H1 (cell line): ENCODE measurements at places on chromosomes 2 and 18. TPM values are rescaled to one million over a fixed set of nuclear protein-coding genes. Genes with fewer than 3 reads are reported as not detected.
A peak's percentile ranks its signal among the peaks of the same experiment; 100 is the strongest.

Gene SKA1
- total RNA-seq = 18.9 and 22.9 TPM in 2 replicates

Gene TFPI
- total RNA-seq = 6.8 and 7.1 TPM in 2 replicates

Gene ASPRV1
- 0.86 and 0.95 TPM in 2 replicates for total RNA-seq

Gene MAP4K4
- 133 and 138 TPM in 2 replicates for total RNA-seq

Gene PDE11A
- total RNA-seq = 0.19 and 0.36 TPM in 2 replicates

Gene IL36B
- not detected in 2 replicates for total RNA-seq

DNA sequence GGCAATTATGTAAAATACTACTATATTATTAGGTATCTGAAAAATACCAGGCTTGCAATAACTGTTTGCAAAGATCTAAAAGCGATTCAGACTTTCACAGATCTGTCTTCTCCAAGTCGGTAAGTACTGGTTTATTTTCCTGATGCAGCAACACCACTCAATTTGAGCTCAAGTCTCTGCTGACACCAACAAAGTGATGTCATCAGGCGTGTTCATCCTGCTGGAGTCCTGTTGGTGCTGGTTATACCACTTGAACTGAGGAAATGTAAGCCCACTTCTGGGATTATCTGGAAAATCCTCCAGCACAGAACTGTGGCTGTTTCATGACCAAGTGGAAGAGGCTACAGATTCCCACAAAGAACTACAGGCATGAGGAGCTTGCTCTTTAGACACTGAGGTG is 267.6 kb downstream of the BCL2 start:
- no peaks in the 10 kb centered on the region for H3K36me3 ChIP-seq
- no peaks in the 10 kb centered on the region for H3K4me1 ChIP-seq
- H3K27ac ChIP-seq = no peak overlapping the region
- no peak for DNase-seq
- H3K27me3 ChIP-seq = no peaks in the 10 kb centered on the region

DNA sequence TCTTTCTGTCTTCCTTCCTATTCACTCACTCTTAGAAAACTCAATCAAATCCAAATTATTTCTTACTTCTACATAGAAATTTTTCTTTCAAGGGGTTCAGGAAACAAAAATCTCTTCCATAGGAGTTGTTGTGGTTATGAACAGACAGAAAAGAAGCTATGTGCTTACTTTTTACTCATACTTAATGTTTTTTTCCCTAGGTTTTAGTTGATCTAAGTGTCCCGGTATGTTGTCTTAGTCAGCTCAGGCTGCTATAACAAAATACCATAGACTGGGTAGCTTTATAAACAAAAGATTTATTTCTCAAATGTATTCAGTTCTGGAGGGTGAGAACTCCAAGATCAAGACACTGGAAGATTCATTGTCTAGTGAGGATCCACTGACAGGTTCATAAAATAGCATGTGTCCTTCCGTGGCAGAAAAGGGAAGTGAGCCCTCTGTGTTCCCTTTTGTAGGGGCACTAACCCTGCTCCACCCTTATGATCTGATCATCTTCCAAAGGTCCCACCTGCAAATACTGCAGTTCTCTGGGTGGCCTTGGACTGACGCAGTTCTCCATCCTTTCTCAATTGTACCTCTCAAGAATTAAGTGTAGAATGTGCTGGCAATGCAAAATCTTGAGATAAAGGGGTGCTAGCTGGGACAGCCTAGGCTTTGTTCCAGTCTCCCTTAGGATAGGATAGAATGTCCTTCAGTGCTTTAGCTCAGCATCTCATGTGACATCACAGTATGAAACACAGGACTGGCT is 14.4 kb upstream of the VRK2 start:
- H3K4me1 ChIP-seq = no peaks in the 10 kb centered on the region
- no peak for DNase-seq
- H3K27me3 ChIP-seq = no peaks in the 10 kb centered on the region
- no peak overlapping the region for H3K4me3 ChIP-seq
- H3K27ac ChIP-seq = no peak overlapping the region
- no peaks in the 10 kb centered on the region for H3K36me3 ChIP-seq

GRCh38 chr2:86022661-86023365 is 82.9 kb downstream of the POLR1A start:
- no peaks in the 10 kb centered on the region for H3K27me3 ChIP-seq
- no peak overlapping the region for H3K4me3 ChIP-seq
- peaks cover 9% of the 10 kb centered on the region for H3K36me3 ChIP-seq
- no peak for DNase-seq
- no peaks in the 10 kb centered on the region for H3K4me1 ChIP-seq

DNA sequence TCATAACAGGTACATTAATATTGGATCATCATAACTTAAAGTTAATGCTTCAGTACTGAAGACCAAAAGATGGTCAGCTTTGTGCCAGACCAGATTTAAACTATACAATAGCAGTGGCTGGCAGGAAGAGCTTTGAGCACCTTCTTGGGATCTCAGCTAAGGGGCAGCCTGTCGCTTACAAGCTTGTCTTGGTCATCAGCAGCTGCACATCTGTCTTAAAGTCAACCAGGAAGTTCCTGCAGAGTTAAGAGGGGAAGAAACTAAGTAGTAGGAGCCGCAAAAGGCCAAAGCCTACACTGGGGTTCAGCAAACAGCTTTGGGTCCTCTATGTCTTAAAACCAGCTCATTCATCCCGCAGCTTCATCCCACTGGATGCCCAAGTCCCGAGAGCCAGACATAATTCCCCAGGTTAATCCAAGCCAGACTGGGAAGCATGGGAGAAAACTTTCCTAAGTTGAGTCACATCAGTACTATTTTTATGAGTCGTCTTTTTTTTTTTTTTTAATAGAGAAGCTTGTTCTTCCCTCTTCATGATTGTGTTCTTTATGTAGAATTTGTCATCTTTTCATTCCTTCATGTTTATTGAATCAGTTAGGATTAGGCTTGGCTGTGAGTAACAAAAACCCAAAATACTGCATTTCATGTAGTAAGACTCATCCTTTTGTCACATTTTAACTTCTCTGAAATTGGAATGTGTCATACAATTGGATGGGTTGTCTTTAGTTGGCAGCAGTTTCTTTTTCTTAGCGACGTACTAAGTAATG is 59.3 kb downstream of the SERTAD2 start:
- H3K4me3 ChIP-seq = no peak overlapping the region
- H3K36me3 ChIP-seq = no peaks in the 10 kb centered on the region; the same call in 1 of the 2 replicates
- H3K27ac ChIP-seq = no peak overlapping the region

- no peaks in the 10 kb centered on the region for H3K27me3 ChIP-seq
- peaks cover 2% of the 10 kb centered on the region; the same call in 1 of the 2 replicates for H3K36me3 ChIP-seq
- no peaks in the 10 kb centered on the region for H3K4me1 ChIP-seq
- H3K4me3 ChIP-seq = no peak overlapping the region
- no peak overlapping the region for H3K27ac ChIP-seq
Observed at GRCh38 chr2:166112193-166112605, 15.6 kb downstream of the SCN1A start.

DNA sequence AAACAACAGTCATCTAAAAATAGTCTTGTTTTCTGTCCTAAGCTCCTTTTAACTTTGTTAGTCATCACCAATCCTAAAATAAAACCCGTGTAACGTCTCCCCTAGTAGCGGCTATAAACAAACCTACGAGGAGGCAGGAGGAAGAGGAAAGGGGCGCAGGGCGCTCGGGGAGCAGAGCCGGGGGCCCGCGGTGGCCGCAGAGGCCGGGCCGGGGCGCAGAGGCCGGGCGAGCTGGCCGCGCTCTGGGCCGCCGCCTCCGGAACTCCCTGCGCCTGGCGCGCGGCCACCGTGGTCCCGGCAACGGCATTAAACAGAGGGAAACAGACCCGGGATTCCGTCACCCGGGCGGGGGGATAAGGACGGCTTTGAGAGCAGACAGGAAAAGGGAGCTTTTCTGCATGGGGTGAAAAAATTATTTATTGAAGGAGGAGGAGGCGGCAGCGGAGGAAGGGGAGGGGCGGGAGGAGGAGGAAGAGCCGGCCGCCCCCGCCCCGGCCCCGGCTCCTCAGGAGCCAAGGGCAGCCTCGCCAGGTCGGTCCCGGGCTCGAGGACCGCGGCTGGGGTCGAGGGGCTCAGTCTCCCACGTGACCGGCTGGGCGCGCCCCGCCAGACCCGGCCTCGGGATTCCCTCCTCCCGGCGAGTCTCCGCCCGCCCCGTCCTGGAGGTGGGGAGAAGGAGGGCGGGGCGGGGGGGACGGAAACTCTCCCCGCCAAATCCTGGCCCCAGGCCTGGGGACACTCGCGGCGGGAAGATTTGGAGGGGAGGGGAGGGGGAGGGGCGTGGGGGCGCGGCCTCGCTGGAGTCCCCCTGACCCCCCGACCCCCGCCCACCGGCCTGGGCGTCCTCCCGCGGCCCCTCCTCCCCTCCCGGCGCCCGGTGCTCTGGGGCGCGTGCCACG is 1.8 kb upstream of the NFATC1 start:
- H3K36me3 ChIP-seq = no peaks in the 10 kb centered on the region
- peak overlapping the region; percentile 66 for H3K4me3 ChIP-seq
- H3K27me3 ChIP-seq = peaks cover 51% of the 10 kb centered on the region
- H3K27ac ChIP-seq = no peak overlapping the region

DNA sequence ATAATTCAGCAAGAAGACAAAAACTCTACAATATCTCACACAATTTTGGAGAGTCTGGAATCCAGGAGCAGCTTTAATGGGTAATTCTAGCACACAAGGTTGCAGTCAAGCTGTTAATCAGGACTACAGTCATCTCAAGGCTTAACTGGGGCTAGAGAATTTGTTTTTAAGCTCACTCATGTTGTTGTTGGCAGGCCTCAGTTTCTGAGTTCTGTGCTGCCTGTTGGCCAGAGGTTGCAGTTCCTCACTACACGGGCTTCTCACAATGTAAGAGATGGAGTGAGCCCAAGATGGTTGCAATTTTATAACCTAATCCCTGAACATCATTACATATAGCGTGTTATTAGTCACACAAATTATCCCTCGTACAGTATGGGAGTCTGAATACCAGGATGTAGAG is 50.6 kb upstream of the TMEFF2 start:
- DNase-seq = no peak
- H3K27ac ChIP-seq = no peak overlapping the region
- no peaks in the 10 kb centered on the region for H3K4me1 ChIP-seq
- H3K4me3 ChIP-seq = no peak overlapping the region
- H3K27me3 ChIP-seq = no peaks in the 10 kb centered on the region

DNA sequence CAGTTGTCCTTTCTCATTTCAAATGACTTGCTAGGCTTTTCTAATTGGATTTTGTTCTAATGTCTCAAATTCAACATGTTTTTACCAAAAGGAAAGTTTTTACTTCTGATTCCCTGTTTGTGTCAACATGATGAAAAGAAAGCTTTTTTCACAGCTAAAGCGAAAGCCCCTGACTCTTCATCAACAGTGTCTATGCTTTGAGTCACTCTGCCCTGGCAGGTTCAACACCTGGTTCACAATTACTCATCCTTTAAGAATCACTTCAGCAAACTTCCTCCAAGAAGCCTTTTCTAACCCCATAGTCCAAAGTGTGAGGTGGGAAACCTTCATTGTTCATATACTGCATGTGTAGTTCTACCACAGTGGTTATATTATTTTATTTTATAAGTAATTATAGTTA is 7.6 kb upstream of the DSG2 start:
- H3K4me3 ChIP-seq = no peak overlapping the region
- no peaks in the 10 kb centered on the region for H3K27me3 ChIP-seq
- H3K4me1 ChIP-seq = no peaks in the 10 kb centered on the region

GRCh38 chr2:37375741-37376288 is 31.4 kb downstream of the QPCT start:
- no peak overlapping the region for H3K27ac ChIP-seq
- DNase-seq = no peak
- H3K27me3 ChIP-seq = no peaks in the 10 kb centered on the region

DNA sequence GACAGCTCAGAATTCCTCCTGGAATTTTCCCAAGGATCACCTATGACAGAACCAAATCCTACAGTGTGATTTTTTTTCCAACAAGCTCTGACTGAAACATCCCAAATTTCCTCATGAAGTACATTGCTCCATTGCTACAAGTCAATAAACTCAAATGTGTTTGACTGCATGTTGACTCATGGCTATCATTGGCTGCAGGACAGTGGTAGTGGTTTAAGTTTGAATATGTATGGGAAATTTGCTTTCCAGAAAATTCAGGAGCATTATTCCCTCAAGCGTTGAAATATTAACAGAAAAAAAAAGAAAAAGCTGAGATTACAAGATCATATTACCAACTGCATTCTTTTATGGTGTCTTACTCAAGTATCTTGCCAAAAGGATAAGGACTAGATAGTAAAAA is 402.8 kb upstream of the DSEL start:
- H3K36me3 ChIP-seq = no peaks in the 10 kb centered on the region
- H3K4me3 ChIP-seq = no peak overlapping the region
- no peak for DNase-seq
- no peaks in the 10 kb centered on the region for H3K27me3 ChIP-seq
- no peak overlapping the region for H3K27ac ChIP-seq

DNA sequence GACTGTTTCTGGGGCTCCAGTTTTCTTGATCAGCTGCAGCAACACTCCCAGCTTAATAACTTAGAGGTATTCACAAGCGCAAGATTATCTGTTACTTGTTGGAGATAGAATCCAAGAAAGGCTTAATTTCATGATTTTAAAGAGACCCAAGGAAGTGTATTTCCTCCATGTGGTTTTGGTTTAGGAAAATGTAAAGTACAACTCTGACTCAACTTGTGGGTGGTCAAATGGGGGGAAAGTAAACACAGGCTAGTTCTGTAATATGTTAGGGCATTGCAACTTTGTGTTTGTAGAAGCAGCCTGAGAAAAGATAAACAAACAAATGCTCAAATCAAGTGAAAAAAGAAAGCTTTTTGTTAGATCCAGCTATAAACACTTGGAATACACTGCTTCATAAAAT is 90.1 kb upstream of the COL3A1 start:
- no peak overlapping the region for H3K27ac ChIP-seq
- no peaks in the 10 kb centered on the region for H3K27me3 ChIP-seq
